ENCODE measurements at places on chromosomes 4 and X.
A peak's percentile ranks its signal among the peaks of the same experiment; 100 is the strongest.

DNA sequence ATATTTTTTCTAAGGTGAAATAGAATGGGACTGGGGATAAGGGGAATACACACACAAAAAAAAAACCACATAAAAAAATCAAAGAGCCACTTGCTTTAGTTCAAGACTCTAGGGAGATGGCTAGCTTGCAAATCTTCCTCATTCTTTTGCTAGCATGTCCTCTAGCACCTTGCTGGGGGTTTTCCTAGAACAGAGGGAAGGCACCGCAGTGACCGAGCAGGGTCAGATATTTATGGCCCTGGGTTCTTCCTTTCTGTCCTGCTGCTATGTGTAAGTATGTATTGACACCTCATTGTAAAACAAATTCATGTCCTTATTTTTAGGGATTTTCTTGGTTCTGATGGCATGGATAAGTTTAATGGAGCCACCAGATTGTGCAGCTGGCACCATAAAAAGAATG is 81.2 kb downstream of the SHISA3 start:
- DNase-seq: peak; percentile 17

DNA sequence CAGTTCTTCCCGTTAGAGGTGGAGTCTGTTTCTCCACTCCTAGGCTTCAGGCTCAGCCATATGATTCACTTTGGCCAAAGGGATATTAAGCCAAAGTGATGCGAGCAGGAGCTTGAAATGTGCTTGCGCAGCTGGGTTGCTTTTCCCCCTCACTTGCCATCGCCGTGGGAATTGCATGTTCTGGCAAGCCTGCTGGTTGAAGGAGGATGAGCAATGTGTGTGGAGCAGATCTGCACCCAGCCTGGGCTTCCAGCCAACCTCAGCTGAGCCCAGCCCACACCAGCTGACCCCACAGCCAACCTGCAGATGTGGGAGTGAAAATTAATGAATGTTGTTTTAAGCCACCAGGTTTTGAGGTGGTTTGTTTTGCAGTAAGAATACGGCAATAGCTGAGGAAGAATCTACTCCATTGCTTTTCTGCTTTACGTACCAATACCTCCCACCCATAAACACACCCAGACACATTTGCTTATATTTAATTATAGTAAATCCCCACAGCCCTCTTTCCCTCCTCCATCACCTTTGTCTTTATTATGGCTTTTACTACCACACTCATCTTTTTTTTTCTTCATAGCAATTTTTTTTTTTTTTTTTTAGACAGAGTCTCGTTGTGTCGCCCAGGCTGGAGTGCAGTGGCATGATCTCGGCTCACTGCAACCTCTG is 132.8 kb upstream of the FUNDC1 start:
- no peak for DNase-seq

DNA sequence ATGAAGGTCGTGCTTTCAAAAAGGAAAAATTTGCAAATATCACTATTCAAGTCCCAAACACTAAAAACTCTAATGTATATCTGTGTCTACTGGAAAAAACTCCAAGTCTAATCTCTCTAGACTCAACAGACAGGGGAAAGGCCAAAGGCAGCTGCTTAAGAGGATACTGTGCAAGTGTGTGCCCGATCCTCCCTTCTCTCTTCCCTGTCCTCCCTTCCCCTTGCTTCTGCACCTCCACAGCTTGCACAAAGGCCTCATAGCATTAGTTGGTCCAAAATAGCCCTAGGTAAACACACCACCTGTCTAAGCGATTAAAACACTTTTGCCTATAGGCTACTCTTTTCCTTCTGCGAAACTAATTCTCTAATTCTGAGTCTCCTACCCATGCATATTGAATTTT is 10.6 kb downstream of the C4orf54 start:
- DNase-seq: no peak

GRCh38 chrX:71128915-71129765 is 10.7 kb downstream of the MED12 start:
- peak; percentile 68 for DNase-seq

DNA sequence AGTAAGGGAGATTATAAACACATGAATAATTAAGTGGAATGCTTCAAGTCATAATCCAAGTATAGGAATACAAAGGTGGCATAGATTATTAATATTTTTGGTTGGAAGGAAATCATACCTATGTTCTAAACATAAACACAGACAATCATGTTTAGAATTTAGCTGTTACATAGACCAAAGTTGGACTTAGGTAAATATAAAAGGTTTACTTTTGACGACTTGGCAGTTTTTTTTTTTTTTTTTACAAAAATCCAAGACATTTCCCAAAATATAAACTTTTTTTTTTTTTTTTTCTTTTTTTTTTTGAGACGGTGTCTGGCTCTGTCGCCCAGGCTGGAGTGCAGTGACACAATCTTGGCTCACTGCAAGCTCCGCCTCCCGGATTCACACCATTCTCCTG is 3.5 kb upstream of the N4BP2 start:
- DNase-seq: no peak

- no peak for DNase-seq
These were observed 392.6 kb upstream of the FTHL17 start for GRCh38 chrX:31464306-31464915.

DNA sequence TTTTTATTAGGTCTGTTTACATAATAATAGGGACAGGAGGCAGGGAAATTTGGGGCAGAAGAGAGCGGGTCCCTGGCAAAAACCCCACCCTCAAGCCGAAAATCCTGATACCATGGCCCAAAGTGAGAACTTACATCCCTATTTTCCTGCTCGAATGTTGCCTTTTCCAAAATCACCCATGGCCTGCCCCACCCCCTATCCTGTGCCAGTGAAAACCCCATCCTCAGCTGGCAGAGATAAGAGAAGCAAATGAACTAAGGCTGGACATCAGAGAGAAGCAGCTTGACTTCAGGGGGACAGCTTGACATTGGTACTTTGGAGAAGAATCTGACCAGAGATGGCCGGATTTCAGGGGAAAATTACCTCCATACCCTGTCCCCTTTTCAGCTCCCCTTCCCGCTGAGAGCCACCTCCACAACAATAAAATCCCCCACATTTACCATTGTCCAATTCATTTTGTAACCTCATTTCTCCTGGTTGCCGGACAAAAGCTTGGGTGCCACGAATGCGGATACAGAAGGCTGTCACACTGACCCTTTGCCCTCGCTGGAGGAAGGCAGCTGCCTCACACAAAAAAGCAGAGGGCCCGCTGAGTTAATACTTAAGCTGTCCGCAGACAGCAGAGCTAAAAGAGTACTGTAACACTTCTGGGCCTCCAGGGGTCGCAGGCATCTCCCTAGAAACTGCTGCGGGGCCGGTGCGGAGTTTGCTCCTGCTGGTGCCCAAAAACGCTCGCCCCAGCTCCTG is 196.2 kb downstream of the SNCA start:
- no peak for DNase-seq

DNA sequence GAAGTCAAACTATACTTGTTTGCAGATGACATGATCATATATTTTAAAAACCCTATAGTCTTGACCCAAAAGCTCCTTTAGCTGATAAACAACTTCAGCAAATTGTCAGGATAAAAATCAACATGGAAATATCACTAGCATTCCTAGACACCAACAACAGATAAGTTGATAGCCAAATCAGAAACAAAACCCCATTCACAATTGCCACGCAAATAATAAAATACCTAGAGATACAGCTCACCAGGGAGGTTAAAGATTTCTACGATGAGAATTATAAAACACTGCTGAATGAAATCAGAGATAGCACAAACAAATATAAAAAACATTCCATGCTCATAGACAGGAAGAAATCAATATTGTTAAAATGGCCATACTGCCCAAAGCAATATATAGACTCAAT is 605.0 kb upstream of the GRIA3 start:
- DNase-seq: no peak

DNA sequence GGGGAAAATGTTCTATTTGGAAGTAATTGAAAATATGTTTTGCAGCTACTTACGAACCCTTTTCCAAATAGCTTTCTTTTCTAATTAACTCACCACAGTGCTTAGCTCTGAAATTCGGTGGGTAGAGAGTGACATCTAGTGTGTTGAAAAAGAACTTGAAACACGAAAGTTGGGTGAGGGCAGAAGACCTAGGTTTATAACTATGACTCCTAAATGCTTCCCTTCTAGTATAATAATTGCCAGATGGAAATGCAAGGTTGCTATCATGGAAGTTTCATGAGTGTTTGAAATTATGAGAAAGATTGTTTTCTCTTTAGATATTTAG is 77.3 kb upstream of the NOCT start:
- peak; percentile 22 for DNase-seq

DNA sequence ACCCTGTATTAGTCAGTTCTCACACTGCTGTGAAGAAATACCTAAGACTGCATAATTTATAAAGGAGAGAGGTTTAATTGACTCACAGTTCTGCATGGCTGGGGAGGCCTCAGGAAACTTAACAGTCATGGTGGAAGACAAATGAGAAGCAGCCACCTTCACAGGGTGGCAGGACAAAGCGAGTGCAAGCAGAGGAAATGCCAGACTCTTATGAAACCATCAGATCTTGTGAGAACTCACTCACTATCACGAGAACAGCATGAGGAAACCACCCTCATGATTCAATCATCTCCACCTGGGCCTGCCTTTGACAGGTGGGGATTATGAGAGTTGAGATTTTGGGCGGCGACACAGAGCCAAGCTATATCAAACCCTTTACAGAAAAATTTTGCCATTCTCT is 722.4 kb downstream of the RAB28 start:
- no peak for DNase-seq

- DNase-seq: no peak
These were observed 188.0 kb downstream of the TSPAN5 start for GRCh38 chr4:98470366-98470765.

GRCh38 chrX:46326161-46326560 is 219.1 kb downstream of the ZNF674 start:
- DNase-seq: no peak

DNA sequence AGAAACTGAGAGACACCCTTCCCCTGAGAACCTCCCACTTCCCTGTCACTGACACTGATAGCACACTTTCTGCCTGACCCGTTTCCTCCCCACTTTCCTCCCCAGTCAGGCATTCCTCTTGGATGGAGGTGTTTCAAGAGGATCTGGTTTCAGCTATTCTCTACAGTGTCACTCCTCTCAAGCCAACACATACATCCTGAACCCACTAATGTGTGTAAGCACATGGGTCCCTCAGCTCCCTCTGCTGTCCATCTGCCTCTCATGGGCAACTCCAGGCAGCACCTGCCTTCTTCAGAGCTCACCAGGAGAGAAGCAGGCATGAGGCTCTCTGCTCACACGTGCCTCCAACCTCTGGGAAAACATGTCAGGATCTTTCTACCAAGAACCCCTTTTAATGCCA is 207.6 kb downstream of the NAF1 start:
- no peak for DNase-seq

GRCh38 chrX:17842769-17843525 is 18.2 kb downstream of the RAI2 start:
- DNase-seq: no peak

- no peak for DNase-seq
These were observed 939.7 kb upstream of the LCORL start for GRCh38 chr4:18961266-18961665.

DNA sequence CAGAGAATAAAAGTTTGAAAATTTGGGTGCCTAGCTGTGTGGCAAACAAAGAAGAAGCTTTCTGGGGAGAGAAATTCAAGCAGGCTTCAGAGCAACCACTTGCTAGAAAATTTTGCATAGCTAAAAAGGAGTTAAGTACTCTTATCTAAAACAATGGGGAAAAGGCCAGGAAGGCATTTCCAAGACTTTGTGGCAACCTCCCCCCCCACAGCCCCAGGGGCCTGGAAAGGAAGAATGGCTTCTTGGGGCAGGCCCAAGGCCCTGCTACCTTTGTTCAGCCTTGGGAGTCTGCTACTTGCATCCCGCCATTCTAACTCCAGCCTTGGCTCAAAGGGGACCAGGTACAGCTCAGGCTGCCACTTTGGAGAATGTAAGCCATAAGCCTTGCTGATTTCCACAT is 102.2 kb downstream of the PTCHD1 start:
- no peak for DNase-seq

- peak; percentile 47 for DNase-seq
These were observed 9.2 kb downstream of the RFC1 start for GRCh38 chr4:39357002-39357401.
